Small intestine (tissue), 16 donors: ENCODE measurements at places on chromosomes 6 and 20.

GRCh38 chr6:72783035-72783434, 161.2 kb downstream of the KCNQ5 start:
- no peak for DNase-seq

- no peak for DNase-seq
Observed at GRCh38 chr6:89679215-89680120, 40.9 kb upstream of the LYRM2 start.

DNA sequence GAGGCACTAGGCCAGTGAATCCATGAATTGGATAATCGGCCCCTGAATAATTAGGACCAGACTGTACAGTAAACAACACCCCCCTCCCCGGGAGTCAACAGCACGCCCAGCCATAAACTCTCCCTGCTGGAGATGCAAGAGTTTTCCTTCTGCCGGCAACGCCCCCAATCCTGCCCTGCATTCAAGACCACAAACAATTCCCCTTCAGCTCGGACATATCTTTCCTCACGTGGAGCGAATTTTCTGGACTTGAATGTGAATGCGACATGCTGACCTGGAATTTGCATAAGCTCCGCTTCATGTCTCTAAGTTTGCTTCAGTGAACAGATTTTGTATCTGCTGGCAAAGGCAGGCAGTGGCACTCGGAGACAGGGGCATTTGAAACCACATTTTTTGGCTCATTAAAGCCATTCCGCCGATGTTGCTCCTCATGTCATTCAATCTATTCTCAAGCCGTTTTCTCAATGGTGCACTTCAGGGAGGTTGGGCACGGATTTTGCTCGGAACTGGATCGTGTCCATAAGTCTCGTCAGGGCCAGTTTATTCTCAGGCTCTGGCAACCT, 38.0 kb upstream of the GMPR start:
- DNase-seq: peak; percentile 32

GRCh38 chr20:21229163-21229562, 74.0 kb upstream of the XRN2 start:
- no peak for DNase-seq

GRCh38 chr6:136225496-136225895, 24.6 kb downstream of the MTFR2 start:
- DNase-seq: no peak

- DNase-seq: no peak
Observed at GRCh38 chr20:51162015-51162414, 139.1 kb upstream of the KCNG1 start.

DNA sequence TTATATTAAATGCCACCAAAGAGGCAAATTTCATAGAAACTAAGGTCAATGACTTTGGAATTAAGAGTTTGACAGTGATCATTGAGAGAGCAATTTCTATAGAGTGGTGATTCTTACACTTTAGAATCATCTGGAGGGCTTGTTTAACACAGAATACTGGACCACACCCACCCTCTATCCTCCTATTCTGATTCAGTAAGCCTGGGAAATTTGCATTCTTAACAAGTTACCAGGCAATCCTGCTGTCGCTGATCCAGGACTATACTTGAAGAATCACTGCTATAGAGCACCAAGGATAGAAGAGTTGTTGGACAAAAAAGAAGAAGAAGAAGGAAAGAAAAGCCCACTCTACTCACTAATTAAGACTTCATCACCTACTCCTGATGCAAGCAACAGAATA, 21.3 kb upstream of the TBX18 start:
- no peak for DNase-seq

DNA sequence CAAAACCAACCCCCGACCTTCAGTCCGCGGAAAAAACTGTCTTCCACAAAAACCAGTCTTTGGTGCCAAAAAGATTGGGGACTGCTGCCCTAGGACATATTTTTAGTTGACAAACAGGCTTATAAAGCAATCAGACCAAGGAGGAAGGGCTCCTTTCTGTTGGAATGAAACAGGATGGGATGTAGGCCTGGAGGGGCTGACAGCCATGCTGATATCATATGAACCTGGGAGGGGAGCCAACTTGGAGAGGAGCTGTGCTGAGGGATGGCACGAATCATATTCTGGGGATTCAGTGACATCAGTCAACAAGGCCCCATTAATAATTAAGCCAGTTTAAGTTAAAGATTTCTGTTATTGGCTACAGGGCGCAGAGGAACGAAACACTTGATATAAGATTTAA, 225.4 kb upstream of the TSHZ2 start:
- DNase-seq: no peak

DNA sequence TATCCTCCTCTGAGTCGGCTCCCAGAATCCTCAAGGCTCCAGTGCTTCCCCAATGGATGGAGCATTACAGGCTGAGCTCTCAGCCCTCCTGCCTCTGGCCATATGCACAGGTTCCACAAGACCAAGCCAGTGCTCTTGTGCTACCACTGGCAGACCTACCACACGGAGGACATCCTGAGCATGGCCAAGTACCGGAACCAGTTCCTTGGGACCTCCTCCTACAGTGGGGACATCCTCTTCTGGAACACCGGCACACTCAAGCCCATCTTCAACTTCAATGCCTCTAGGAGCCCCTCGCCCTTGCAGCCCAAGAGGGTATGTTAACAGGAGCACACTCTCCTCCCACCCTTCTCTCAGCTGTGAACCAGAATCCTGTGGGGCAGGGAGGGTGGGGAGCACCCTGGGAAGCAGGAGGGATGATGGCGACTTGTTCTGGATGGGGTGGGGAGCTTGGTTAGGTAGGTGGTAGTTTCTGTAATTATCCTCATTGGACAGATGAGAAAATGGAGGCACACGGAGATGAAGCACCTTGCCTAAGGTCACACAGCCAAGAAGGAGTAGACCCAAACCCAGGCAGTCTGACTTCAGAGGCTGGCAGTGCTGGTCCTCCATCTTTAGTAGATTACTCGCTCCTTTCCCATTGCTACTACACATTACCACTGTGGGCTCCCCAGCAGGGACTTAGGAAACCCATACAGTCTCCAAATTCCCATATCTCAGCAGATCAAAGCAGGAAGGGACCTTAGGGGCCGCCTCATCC, 58.6 kb downstream of the EFCAB8 start:
- DNase-seq: no peak

DNA sequence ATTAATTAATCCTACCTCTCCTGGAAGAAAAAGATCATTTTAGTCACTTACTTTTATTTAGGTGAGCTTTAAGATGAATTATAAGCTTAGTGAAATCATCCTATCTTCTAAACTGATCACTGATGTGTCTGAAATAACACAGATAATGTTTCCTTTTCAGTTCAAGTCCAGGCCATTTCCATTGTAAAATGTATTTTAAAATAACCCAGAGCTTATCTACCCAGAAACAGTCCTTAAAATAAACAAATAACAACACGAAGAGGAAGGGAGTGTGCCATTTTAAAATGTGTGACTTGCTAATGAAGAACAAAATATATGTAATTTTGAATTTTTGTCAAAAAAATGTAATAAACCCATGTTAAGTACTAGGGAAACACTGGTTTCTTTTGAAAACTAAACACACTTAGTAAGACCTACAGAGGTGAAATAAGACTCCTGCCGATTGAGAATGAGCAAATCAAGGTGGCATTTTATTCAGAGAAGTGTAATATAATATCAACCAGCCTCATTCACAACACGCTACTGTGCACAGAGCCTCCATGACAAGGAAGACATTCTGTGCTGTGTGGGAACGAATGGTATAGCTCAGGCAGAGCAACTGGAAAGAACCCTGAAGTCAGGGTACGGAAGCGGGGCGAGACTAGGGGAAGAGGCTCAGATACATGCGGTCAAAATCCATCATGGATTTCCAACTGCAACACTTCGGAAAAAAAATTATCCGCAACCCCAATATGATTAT, 7.7 kb downstream of the LRP11 start:
- no peak for DNase-seq

DNA sequence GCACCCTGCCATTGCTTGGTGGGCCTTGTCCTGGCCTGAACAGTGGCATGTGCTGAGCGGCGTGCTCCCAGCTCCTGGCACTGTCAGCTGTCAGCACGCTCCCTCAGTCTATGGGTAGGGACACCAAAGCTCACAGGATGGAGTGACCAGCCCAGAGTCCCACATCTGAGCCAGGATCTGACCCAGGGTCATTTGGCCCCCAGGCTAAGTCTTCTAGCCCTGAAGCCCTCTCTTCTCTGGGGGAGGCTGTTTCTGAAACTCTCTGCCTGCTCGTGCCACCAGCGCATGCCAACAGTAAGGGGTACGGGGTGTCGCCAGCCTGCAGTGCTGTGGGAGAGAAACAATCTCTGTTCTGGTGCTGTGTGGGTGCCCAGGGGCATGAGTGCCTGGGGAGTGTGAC, 37.1 kb downstream of the CDH4 start:
- DNase-seq: no peak

DNA sequence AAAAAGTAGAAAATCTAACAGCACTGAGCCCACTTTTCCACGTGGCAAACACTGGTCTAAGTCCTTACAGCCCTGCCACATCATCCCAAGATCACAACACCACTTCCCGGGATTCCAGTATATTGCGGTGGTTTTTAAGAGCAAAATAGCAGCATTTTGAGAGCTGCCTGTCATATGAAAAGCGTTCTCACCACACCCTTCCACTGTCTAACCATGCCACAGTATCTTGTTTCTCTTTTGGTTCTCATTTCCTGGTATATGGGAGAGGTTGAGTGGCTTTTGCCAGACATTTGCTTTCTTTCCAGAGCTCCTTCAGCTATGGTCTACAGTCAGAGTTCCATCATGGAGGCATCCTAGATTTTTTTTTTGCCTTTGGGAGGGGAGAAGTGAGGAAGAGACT, 243.0 kb downstream of the TSHZ2 start:
- DNase-seq: peak; percentile 17

DNA sequence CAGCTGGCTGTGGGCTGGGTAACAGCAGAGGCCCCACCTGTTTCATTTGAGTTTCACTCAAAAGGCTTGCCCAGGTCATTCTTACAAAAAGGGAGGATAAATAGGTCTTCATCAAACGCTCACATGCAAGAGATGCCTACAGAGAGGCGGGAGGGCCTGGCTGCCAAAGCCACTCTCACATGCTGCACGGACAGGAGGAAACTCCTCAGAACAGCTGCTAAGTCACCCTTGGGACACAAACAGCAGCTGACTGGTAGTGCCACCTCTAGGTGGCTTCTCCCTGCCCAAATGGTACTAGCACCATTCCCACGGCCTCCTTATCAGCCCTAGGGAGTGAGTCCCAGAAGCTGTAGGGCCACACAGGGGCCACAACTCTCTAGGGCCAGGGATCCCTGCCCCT, 23.8 kb downstream of the SLC22A23 start:
- no peak for DNase-seq

DNA sequence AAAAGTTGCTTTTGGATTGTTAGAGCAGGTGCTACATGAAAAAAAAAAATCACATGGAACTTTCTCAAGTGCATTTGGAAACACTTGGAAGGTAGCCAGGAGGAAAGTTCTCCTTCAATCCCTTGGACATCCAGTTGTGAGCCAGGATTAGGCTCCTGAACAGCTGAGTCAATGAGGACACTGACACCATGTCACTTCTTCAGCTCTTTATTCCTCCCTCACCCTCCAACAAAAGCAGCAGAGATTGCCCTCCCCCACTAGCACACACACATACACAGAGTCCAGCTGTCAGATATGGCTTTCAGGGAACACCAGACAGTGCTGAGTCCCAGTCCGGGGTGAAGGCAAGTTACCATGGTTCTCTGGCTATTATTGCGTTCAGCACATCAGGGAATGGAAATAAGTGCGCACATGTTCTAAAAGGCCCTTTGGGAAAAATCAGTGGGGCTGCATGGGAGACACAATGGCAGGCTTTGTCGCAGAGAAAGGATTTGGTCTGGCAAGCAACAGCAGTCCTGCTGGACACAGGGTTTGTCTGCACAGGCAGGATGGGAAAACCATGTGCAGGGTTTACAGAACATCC, 124.7 kb upstream of the MARCKS start:
- DNase-seq: peak; percentile 43

DNA sequence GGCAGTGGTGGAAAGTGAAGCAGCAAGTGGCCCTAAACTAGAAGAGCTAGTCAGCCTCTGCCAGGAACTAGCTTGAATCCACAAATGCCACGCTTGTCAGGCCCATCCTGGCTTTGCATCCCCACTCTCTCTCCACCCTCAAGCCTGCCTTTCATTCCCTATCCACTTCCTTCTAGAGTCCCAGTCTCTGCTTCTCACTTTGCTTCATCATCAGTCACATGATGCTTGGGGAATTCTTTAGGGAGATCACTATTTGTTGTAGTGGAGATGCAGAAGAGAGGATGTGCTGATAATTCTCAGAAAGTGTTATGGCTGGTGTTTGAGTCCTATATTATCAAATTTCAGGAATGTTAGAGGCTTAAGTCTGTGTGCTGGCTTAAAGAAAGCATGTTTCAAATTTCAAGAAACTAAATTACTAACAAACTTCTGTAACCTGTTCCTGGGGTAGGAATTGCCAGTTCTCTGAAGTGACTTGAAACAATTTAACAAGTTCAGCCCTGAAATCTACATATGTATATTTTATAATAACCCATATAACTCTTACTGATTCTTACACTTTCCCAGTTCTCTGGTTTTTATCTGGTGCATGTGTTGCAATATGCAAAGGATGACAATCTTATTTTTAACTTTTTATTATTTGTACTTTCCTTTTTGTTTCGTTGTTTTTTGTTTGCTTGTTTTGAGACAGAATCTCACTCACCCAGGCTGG, 7.5 kb downstream of the TRIM39 start:
- DNase-seq: no peak

GRCh38 chr6:35302604-35303241, 5.1 kb downstream of the DEF6 start:
- DNase-seq: peak; percentile 83

- no peak for DNase-seq
Observed at GRCh38 chr20:16064989-16065707, 508.1 kb downstream of the KIF16B start.

DNA sequence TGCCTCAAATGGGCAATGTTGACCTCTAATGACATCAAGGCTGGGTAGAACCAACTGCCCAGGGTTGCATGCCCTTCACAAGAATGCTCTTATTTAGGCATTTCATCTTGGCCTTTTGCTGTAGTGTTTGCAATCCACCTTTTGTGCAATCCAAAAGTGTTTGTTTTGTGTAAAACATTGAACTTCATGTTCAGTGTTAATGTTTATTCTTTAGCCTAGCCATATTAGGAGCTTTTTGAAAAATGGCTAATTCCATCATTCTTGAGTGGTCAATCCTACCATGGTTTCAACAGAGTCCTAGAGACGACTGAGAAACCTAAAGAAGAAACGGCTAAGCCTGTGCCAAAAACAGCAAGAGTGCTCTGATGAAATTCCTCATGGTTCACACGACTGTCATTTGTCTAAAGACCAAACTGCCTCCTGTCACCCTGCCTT, 279.6 kb upstream of the PRDM1 start:
- DNase-seq: no peak

GRCh38 chr20:63659370-63659769, 1.3 kb downstream of the RTEL1 start:
- DNase-seq: no peak

GRCh38 chr6:91659891-91660290, 1073.0 kb upstream of the MAP3K7 start:
- DNase-seq: no peak

GRCh38 chr6:49835140-49835539, 31.2 kb downstream of the CRISP1 start:
- DNase-seq: no peak

- DNase-seq: no peak
Observed at GRCh38 chr20:58614984-58615760, 35.9 kb upstream of the STX16 start.
